Calu3 (cell line): ENCODE measurements at places on chromosomes 16 and 17. TPM values are rescaled to one million over a fixed set of nuclear protein-coding genes. Genes with fewer than 3 reads are reported as not detected.

Gene CMTM2
- 0.92 and 0.95 TPM in 2 replicates for total RNA-seq

Gene IL4R
- total RNA-seq, result 99.0 and 108 TPM in 2 replicates

DNA sequence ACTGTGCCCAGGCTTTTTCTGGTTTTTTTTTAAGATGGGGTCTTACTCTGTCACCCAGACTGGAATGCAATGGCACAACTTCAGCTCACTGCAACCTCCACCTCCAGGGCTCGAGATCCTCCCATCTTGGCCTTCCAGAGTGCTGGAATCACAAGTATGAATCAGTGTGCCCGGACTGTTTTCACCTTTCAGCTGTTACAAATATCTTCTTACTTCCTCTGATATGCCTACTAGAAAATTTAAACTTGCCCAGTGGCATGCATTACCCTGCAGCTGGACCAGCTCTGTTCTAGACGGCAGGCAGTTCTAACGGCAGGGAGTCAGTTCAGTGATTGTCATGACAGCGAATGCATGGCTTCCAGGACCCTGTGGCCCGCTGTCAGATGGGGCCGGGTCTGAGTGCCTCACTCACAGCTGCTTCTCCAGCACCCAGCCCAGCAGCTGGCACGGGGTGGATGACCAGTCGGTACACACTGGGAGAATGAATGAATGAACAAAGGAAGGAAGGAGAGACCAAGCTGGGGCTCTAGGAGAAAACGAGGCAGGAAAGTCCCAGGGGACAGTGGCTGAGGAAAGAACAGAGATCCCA lies 28.0 kb upstream of the LITAF start:
- DNase-seq, result peak; percentile 39

Gene SPNS2
- total RNA-seq, result 63.4 and 104 TPM in 2 replicates

- DNase-seq, result no peak
Observed at GRCh38 chr16:54233615-54234014, 53.0 kb downstream of the IRX3 start.

- no peak for DNase-seq
Observed at GRCh38 chr16:3189869-3190268, 1.9 kb downstream of the OR1F1 start.

DNA sequence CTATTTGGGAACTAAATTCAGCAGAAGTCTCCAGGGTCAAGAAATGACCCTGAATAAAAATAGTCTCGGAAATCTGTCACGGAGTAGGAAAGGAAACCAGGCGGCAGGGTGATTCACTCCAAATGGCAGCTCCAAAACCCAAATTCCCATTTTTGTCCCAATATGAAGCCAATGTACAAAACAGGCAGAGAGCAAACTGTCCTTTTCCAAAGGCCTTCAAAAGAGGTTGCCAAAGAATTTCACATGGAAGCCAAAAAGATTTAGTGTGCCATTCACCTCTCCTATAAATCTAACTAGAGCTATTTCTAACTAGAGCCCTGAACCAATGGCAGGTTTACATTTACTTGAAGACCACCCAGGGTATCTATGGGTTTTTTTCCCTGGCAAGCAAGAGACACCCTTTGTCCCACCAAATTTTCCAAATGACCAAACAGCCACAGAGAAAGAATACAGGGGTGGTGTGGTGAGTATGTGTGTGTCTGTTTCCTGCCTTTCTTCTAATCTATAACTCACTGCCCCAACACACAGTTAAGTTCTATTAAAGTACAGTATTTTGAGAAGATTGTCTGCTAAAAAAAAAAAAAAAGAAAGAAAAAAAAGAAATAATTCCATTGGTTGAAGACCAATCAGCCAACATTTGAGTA lies 6.8 kb downstream of the MYO1D start:
- no peak for DNase-seq

GRCh38 chr17:83190004-83190385 lies 110.6 kb downstream of the METRNL start:
- DNase-seq, result no peak

DNA sequence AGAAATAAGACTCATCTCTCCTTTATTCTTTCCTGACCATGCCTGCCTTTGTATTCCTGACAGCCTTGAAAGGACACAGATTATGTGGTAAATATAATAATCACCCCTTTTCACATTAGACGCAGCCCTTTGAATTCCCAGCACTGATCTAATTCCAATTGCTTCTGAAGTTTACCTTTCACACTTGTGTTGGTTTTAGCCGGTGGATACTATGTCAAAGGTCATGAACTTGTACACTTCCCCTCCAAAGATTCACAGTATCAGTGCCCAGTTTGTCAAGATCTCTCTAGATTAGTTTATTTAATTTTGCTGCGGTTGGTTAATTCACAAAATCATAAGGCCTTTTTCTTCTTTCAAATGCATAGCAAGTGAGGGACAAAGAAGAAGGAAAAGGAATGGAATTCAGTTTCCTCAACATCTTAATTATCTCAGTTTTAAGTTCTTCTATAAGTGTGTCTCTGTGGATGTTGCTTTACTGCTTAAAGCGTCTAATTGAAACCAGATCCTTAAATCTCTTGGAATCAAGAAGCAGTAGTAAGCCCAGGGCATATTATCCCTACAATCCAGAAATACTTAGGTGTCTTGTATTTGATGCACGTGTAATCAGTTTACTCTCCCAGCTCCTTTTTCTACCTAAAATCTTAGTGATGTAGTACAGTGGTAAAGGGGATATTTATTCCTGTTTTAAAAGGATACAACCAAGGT lies 174.3 kb upstream of the TBX2 start:
- DNase-seq, result no peak

Gene NEUROD2
- not detected in 2 replicates for total RNA-seq

Gene BAHCC1
- total RNA-seq, result 0.17 and 0.27 TPM in 2 replicates

Gene HSD11B2
- total RNA-seq, result 10.2 and 10.8 TPM in 2 replicates

Gene GLIS2
- total RNA-seq, result 22.1 and 24.5 TPM in 2 replicates

DNA sequence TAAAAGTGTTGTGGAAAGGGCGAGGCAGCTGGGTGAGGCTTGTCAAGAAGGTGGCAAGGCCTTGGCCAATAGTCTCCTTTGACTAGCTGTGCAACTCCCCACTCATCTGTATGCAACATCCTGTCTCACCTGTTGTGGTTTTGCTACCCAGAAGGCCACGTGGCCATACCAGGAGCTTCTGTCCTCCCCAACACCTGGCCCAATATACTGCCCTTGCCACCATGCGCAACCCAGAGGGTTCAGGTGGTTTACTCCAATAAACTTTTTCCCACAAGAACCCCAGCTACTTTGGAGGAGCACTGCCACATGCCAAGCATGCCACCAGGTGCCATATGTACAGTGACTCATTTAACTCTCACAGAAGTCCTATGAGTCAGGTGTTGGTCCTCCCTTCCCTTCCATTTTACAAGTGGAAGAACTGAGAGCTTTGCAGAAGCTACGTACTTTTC lies 10.2 kb downstream of the MYO19 start:
- no peak for DNase-seq

Gene TAT
- 0.10 TPM in 1 of 2 replicates, not detected in the other for total RNA-seq

GRCh38 chr16:2969545-2970521 lies 685 bp downstream of the PAQR4 start:
- DNase-seq, result peak; percentile 92

DNA sequence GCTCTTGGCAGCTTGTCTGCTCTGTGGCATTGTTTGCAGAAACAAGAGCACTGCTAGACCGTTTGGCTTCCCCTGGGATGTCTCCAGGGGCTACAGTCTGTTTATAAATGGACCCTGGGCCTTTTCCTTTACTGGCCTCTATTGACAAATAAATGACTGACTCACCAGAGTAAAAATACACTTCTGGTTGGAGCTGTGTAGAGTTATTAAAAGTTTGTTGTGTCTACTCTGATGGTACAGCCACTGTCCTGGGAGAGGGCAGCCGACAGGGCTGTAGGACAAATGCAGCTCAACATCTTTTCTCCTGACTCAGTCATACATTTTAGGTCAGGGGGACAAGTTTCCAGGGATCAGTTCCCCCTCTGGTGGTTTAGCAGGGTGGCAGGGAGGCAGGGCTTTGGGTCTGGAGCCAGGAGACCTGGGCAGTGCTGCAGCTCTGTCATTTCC lies 30.0 kb downstream of the FOXL1 start:
- no peak for DNase-seq

Gene EVI2A
- not detected in 2 replicates for total RNA-seq

- no peak for DNase-seq
Observed at GRCh38 chr16:35795361-35796029, 2336.1 kb downstream of the TP53TG3F start.

Gene MMP15
- total RNA-seq, result 81.4 and 93.7 TPM in 2 replicates

Gene CD300H
- not detected in 2 replicates for total RNA-seq

GRCh38 chr17:40363111-40363827 lies 1.3 kb downstream of the GJD3 start:
- DNase-seq, result peak; percentile 89

DNA sequence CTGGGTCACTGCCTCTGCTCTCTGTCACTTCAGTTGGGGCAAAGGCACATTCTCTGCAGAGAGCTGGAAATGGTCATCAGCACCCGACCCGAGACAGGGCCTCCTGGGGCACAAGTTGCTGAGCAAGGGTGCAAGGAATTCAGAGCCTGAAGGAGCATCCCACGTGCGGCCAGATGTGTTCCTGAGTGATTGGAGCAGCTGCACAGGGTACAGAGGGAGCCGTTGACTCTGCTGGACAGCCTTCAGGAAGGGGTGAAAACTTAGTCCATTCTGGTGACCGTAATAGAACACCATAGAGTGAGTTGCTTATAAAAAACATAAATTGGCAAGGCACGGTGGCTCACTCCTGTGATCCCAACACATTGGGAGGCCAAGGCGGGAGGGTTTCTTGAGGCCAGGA lies 106.8 kb downstream of the CCDC182 start:
- no peak for DNase-seq

- DNase-seq, result peak; percentile 92
Observed at GRCh38 chr17:78923660-78924453, 1.3 kb downstream of the TIMP2 start.

GRCh38 chr17:4998732-4999429 lies 1.1 kb downstream of the KIF1C start:
- peak; percentile 3 for DNase-seq

GRCh38 chr17:14838567-14838966 lies 426.6 kb downstream of the PMP22 start:
- DNase-seq, result no peak

DNA sequence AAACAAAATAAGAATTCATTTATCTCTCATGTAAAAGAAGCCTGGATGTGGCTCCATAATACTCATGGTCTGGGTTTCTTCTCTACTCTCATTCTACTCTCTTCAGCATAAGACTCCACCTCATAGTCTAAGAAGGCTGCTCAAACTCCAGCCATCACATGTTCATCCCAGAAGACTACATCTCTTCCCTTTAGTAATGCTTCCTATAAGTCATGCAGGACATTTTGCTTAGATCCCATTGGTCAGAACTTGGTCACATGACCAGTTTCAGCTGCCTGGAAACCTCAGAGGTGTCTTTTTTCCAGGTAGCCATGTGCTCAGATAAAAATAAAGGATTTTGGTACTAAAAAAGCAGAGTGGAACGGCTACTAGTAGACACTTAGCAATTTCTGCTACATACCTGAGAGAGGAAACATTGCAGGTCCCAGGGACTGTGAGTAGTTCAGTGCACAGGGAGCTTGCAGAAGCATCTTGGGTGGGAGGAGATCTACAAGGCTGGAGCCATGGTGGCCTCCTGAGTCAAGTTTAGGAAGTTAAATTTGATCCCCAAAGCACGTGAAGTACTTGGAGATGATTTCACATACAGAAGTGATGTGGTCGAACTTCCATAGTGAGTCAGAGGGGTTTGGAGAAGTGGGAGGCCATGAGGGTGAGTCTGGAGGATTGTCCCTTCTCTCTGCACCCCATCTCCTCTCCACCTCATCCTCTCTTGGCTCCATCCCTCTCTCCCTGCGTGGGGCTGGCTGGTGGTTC lies 110.2 kb downstream of the CCDC182 start:
- DNase-seq, result no peak

DNA sequence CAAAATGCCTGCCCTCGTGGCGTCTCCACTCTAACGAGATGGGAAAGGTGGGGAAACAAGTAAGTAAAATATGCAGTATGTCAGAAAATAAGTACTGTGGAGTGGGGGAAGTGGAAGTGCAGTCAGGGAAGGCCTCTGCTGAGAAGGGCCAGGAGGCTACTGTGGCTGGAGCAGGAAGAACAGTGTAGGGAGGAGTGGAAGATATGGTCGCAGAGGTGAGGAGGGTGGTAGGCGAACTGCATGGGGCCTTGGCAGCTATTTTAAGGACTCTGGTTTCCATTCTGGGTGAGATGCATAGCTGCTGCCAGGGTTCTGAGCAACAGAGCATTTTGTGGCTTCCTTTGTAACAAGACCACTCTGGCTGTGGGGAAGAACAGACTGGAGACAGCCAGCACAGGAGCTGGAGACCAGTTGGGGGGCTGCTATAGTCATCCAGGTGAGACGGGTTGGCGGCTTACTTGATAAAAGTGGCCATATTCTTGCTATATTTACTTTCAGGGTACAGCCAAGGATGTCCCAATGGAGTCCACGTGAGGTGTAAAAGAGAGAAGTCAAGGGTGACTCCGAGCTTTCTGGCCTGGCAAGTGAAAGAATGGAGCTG lies 42.6 kb downstream of the CYTH1 start:
- DNase-seq, result no peak

Gene CDIPT
- total RNA-seq, result 62.7 and 64.1 TPM in 2 replicates

- no peak for DNase-seq
Observed at GRCh38 chr17:69227541-69227940, 1.1 kb downstream of the ABCA10 start.

DNA sequence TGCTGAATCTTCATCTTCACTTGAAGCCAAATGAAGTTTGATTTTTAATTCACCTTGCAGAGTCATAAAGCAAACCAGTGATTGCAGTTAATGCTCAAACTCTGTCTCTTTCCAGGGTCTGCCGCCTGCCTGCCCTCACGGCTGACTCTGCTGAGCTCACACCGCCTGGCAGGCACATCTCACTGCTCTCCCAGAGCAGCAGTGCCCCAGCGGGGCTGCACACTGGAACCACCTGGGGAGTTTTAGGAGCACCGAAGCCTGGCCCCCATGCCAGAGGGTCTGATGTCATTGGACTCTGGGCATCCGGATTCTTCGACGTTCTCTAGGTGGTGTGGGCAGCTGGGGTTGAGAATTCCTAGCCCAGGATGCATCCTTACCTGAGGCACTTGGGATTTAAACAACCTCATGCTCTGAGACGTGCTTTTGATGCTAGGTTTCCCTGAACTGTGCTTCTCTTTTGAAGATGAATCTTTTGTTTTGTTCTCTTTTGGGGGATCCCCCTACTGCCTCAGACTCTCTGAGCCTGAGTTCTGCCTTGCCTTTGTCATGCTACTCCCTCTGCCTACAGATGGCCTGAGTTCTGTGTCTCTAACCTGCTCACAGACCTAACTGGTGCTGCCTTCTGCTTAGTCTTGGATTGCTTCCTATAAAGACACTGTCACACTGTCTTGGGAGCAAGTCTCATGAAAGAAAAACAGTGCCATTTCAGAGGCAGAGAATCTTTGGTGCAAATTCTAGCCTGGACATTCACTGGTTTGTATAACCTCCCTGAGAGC lies 438.1 kb upstream of the CCL2 start:
- DNase-seq, result no peak
